ENCODE measurements at places on chromosomes 3 and 15.
A peak's percentile ranks its signal among the peaks of the same experiment; 100 is the strongest.

DNA sequence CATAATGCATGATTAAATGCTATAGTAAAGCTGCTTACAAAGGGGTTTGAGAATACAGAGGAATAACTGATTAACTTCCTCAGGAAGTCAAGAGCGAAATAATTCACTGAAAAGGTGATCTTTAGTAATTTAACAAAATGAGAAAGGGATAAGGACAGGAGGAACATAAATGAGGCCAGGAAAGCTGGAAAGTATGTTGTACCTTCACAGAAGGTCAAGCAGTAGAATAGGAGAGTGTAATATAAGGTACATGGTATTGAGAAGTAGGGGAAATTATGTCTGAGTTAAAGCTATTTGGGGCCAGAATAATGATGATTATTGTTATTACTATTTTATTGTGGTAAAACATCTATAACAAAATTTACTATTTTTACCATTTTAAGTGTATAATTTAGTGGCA, 19.2 kb downstream of the GOLM2 start:
- no peak for DNase-seq

- DNase-seq: no peak
Observed at GRCh38 chr15:56754772-56755370, 21.6 kb upstream of the ZNF280D start.

- DNase-seq: no peak
Observed at GRCh38 chr3:53230041-53230621, 25.7 kb downstream of the TKT start.

DNA sequence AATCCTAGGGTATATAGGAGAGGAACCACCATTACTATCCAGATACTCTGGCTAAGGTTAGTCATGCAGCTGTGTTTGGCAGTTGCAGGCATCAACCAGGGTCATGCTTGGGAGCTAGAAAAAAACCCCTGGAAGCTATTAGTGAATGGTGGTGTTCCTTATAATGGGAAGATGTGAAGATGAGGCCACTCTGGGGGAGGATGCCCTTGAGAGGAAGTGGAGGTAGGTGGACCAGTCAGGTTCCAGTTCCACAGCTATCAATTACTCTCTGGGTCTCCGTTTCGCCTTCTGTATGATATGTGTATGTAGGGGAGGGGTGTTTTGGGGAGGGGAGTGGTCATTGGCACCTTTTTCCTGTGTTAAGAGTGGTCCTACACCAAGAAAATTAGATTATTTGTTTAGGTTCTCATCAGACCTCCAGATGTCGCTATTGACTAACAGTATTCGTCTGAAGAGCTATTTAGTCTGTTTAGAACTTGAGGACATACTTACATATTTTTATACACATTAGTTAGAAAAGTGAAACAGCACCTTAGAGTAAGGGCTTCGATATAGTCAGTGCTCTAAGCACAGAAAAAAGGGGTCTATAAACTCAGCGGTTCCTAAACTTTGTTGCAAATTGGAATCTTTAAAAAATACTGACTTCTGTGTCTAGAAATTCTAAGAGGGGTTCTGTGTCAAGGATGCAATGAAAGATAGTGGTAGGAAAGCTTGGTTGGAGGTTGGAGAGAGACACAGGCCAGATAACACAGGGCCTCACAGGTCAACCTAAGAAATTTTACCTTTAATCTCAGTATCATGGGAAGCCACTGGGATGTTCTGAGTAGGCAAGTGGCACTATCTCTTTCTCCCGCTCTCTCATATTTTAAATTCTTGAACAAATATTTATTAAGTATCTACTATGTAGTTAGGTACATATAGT, 9.1 kb upstream of the HPS3 start:
- DNase-seq: peak; percentile 80

GRCh38 chr15:74541494-74542165, 610 bp downstream of the ARID3B start:
- peak; percentile 79 for DNase-seq

DNA sequence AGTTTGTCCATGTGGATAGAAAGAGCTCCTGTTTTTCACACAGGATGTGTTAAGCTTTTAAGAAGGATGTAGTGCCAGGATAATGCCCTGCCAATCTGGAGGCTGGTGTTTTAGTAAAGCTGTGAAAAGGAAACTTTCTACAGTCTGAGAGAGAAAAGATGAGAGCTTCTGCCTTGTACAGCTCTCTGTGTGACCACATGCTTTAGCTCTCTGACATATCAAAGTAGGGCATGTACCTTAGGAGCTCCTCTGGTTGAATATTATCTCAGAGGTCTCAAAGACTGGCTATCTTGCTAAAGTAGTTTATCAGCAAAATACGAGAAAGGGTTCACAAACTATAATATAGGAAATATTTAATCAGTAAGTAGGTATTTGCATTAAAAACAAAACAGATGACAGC, 30.4 kb downstream of the CDIN1 start:
- no peak for DNase-seq

GRCh38 chr15:58212909-58213526, 74.8 kb downstream of the AQP9 start:
- peak; percentile 27 for DNase-seq

GRCh38 chr3:18234717-18235335, 190.3 kb downstream of the SATB1 start:
- no peak for DNase-seq

DNA sequence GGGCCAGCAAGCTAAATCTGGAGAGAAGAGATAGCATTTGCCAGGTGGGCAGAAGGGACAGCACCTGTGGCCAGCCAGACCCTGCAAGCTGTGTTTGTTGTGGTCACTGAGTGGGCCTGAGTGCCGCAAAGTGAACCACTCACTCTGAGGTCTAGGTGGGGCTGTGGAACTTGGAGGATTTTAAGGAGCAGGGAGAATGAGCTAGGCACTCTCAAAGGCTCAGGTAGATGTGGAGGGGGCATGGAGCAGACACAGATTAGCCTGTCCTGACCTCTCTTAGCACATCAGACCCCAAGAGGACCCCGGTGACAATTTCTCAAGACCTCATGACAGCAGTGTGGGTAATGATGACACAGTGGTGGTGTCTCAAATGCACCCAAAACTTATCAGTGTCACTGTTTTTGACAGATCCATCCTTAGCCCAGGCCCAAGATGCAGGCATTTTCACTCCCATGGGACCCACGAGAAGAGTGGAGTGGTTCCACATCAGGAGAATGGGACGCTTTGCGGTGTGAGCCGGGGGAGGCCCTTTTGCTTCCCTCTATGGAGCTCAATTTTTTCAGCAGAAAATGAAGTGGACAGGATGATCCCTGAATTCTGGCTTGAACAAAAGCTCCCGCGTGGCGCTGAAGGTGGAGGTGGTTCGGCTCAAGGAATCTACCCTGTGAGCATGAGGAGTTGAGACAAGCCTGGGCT, 43.8 kb upstream of the TLE3 start:
- no peak for DNase-seq
